Kidney epithelial cell (primary cell): ENCODE measurements at places on chromosomes 5 and 9. TPM values are rescaled to one million over a fixed set of nuclear protein-coding genes. Genes with fewer than 3 reads are reported as not detected.

- no peak for DNase-seq
Measured at GRCh38 chr9:2413160-2413805, 208.3 kb upstream of the VLDLR start.

- no peak for DNase-seq
Measured at GRCh38 chr9:21964925-21965385, 29.2 kb downstream of the CDKN2A start.

Gene FGF10
- 0.08 TPM in 1 of 2 replicates, not detected in the other for total RNA-seq

Gene SPATA31A3
- total RNA-seq, result not detected in 2 replicates

Gene NSG2
- not detected in 2 replicates for total RNA-seq
